Stimulated activated CD4-positive, alpha-beta T cell treated with anti-CD3 and anti-CD28 coated beads, Interleukin-15, amount 100 ng/mL, for 48 hours (primary cell): ENCODE measurements at places on chromosomes 1 and 21.

DNA sequence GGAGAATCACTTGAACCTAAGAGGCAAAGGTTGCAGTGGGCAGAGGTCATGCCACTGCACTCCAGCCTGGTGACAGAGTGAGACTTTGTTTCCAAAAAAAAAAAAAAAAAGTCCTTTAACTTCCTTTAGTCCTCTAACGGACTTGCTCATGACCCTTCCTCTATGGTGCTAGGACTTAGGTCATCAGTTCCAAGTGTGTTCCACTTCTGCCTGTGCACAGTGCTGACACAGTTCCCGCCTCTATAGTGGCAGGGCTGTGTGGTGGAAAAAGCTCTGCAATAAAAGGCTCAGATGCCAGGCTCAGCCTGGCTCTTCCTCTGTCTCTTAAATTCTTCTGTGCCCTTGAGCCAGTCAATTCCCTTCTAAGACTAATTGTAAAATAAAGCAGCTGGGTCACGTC lies 22.0 kb downstream of the CC2D1B start:
- DNase-seq: no peak

DNA sequence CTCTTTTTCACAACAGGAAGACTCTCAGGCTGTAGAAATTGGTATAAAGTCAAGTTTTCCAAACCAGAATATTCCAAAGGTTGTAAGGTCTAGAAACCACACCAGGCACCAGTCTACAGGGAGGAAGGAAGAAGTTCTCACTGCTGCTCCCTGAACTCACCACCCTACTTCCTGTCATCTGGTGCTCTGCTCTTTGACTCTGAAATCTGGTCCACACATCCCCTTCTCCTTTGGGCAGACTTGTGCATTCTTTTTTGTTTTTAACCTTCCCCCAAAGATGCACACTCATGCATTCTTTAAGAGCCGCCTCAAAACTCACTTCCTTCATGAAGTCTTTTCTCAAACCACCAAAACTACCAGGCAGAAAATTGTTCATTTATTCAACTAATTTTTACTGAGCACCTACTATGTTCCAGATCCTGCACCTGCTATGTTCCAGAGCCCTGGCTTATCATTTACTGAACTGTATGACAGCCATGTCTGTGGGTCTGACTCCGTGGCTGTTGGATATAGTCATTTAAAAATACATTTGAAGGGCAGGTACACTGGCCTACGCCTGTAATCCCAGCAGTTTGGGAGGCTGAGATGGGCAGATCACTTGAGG lies 30.1 kb upstream of the EPS15 start:
- DNase-seq: no peak

DNA sequence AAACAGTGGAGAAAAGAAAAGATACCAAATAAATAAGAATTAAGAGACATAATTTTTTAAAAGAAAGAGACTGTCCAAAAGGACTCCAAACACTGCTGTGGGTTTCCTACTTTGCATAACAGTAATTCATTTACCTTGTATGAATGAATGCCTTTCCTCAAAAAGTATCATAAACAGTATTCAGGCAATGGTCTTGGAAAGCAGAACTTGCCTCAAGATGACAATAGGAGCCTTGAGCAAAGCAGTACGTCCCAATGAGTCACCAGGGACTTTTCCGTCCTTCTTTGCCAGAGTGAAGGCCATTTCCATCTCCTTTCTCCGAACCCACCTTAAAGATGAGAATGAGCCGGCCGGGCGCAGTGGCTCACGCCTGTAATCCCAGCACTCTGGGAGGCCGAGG lies 186.4 kb downstream of the ZBTB18 start:
- DNase-seq: no peak

- no peak for DNase-seq
Measured at GRCh38 chr1:234697015-234697414, 87.0 kb upstream of the IRF2BP2 start.

DNA sequence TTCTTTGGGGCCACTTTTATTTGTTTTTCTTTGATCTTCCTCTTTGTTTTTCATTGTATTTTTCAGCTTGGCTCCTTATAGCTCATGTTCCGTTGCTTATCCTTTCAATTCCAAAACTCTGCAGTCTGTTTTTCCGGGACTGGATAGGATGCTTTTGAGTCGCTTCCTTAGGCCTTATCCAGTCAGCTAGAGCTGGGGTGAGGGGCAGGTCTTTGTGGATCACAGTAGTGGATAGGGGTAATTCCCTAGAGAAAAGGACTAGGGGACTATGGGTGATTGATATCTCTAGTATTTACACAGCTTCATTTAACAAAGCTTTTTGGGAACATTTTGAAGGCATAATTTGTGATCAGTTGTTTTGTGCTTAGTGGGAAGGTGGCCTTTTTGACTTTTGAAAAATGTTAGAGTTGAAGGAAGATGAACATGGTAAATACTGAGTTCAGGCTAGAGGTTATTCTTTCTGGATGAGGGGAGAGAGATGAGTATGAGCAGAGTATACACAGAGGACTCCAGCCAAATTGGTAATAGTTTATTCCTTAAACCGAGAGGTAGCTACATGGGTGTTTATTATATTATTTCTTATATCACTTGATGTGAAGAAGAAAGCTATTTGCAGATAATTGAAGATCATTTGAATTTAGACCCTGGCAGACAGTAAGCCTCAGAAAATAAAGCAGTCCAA lies 22.5 kb downstream of the CEP350 start:
- DNase-seq: no peak

DNA sequence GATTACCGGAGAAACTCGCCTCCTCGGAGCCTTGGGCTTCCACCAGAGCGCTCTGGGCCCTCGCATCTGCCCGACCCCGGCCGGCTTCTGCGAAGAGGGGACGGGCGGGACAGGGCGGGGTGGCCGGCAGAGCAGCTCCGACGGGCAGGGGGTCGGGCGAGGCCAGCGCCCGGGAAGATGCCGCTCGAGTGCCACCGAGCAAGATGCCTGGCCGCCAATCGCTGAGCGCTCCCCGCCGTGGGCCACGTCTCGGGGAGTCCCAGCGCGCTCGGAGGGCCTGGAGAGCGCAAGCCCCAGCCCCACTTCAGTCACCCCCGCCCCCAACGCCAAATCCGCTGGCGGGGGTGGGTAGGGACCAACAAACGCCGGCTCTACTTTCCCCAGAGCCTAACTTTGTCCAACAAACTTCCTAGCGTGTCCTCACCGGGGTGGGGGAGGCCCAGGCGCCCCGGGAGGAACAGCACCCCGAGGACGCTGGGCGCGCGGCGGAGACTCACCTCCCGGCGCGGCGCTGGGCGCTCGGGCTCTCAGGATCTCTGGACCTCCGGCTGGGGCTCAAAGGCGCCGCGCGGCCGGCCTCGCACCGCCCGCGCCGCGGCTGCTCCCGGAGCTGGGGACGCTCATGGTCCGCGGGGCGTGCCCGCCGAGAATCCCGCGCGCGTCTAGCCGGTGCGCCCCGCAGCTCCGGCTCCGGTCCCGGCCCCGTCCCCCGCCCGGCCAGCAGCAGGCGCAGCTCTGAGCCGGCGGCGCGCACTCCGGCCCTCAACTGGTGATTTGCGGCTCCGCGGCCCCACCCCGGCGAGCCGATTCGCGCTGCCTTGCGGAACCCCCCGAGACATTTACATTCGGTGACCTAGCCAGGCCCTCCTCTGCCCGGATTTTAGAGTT lies at the start of gene BCAR3:
TSS of gene BCAR3 (minus strand) at position 737 of the 888 bp plus-strand sequence. CDS start 6,907 bp downstream, outside the sequence.
- no peak for DNase-seq

DNA sequence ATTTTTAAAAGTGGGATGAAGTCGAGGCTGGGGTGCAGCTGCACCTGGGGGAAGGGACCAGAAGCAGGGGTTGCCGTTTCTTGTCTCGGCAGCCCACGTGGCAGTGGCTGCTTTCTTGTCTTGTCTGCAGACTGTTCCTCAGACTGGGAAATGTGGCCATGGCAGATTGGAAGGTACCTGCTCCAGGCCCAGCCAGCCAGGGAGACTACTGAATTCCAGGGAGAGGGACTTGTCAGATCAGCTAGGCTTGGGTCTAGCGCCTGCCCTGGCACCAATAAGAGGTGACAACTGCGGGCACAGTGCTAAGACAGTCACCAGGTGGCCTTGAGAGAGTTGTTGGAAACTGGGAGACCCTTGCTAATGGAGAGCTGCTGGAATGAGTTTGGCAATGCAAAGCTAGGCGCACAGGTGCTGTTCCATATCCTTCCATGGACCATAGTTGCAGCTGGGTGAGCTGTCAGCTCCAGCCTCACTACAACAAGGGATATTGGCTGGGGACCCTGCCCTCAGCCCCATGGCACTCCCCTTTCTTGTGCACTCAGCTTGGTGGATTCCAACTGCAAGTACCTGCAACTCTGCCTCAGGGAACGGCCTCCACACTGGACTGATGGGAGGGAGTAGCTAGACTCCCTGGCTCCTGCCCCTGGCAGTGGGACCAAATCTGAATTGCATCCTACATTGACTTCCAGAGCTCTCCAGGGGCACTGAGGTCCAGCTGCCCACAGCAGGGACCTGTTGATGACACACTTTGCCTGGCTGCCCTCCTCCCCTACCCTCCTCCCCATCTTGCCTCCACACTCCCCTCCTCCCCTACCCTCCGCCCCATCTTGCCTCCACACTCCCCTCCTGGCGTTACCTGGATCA lies 9.9 kb upstream of the IL22RA1 start:
- DNase-seq: no peak

- no peak for DNase-seq
Measured at GRCh38 chr1:169120066-169120465, 13.6 kb downstream of the ATP1B1 start.

DNA sequence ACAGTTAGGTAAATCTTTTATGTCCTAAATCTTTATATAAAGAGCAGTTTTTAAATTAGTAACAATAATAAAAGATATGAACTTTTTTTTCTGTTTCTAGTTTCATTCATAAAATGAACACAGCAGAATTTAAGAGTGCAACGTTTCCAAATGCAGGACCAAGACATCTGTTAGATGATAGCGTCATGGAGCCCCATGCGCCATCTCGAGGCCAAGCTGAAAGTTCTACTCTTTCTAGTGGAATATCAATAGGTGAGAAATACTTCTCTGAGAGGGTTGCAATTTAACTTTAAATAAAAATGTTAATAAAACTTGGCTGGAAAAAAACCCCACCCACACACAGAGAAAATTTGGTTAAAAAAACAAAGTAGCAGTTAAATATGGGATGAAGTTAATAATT lies 15.0 kb upstream of the ANGPTL1 start:
- DNase-seq: no peak

- DNase-seq: no peak
Measured at GRCh38 chr1:99504287-99504686, 141.6 kb upstream of the PALMD start.

DNA sequence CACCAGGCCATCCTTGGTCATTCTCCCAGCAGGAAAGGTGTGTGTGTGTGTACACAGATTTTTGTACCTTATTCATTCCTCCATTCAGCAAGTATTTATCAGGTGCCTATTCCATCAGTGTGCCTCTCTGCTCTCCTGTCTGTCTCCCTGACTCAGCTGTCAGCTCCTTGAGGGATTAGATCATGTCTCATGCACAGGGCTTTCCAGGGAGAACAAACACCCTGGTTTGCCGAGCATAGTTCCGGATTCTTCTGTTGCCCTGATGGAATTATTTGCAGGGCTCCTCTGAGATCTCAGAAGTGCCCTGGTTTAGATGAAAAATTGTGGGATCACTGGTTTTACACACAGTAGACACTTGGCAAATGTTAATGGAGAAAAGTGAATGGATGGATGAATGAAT lies 8.1 kb upstream of the SDHB start:
- no peak for DNase-seq

GRCh38 chr1:3149277-3149676 lies 80.3 kb downstream of the PRDM16 start:
- DNase-seq: no peak

DNA sequence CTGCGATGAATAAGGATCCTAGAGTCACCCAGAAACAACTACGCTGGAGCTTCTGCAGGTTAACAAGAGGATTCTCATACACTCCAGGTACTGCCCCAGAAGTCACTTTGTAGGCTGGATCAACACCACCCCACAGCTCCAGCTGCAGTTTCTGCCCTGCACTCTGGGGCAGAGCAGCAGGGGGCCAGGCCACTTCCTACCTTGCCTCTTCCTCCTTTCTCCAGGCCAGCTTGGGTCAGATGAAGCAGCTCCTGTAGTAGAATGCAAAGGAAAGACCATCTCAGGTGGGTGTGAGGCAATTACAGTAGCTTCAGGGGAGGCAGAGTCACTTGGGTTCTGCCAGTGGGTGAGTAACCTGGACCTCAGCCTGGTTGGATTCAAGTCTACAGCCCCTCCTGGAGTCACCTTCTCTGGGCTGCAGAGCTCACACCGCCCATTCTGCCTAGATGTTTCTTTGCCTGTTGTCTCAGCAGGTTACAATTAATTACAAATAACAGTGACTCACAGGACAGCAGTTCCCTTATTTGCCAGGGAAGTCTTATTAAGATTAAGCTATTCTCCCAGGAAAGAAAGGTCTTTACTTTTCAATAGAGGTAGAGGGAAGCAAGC lies 24.4 kb upstream of the BCAR3 start:
- DNase-seq: no peak

GRCh38 chr1:243945727-243946126 lies 95.7 kb upstream of the AKT3 start:
- no peak for DNase-seq

DNA sequence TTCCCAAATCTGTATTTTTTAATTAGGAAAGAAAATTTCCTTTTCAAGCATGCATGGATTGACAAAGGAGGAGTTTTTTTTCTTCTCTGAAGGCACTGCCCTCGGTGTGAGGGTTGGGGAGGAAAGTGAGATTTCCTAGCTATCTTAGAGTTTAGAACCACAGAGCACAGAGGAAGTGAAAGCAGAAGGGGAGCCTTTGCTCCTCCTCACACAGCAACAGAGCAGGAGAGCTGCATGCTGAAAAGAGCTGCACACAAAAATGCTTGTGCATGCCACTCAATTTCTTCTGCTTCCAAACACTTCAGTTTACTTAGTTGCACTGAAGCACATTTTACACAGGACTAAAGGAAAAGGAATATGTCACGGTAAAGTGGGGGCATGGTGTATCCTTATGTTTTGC lies 308.1 kb downstream of the GPATCH2 start:
- no peak for DNase-seq

GRCh38 chr21:34105947-34106541 lies 32.7 kb downstream of the MRPS6 start:
- DNase-seq: no peak

DNA sequence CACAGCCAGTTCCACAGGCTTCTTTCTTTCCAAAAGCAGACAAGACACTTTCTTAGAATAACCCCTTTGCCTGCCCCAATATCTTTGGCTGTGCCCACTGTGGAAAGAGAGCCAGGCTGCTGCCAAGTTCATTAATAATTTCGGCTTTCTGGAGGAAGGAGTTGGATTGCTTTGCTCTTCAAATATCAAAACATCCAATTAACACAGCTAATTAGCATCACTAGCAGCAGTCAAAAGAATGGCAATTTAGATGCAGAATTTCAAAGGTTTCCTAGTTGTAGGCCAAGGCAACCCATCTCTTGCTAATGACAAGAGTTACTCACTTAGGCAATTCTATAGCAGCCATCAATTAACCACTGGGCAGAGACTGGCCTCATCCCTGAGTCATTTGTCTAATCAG lies 91.0 kb upstream of the SPATA6 start:
- no peak for DNase-seq

DNA sequence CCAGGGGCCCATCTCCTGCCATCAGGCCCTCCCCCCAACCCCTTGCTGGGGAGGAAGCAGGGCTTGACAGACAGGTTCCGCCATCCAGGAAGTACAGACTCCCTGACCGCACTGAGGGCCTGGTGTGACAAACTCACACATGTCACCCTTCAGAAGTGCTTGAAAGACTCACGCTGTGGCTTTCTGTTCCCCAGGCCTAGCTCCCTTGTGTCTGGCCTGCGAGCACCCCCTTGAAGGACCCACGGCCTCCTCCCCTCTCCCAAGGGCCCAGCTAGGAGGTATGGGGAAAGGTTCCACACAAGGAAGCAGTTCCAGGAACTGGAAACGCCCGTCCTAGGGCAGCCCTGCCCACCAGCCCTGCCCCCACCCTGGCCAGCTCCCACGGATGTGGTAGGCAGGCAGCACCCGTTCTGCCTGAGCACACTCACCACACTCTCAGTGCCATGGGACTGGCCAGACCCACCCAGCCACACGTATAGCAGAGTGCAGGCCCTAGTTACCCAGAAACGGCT lies 26.7 kb downstream of the SLC2A1 start:
- peak; percentile 53 for DNase-seq
